Activated T-cell treated with anti-CD3 and anti-CD28 coated beads, Interleukin-2, amount 50 U/mL, for 72 hours (primary cell): ENCODE measurements at places on chromosomes 7 and 10. TPM values are rescaled to one million over a fixed set of nuclear protein-coding genes. Genes with fewer than 3 reads are reported as not detected.

Gene HOXA7
- total RNA-seq, result not detected

Gene HHEX
- 0.67 TPM for total RNA-seq

Gene NCF1
- total RNA-seq, result 1.8 TPM

Gene EMX2
- not detected for total RNA-seq

DNA sequence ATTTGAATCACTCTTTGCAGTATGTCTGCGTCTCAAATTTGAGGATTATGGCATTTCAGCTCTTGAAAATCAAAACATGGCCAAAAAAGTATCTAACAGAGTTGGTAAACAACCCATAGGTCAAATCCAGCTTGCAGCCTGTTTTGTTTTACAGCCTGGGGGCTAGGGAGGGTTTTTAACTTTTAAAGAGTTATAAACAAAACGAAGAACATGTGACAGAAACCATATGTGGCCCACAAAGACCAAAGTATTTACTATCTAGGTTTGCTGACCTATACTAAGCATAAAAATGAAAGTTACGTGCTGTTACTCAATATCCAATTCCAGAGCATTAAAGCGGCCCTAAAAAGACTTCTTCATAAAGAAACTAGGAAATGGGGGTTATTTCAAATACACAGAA is 55.5 kb upstream of the STARD3NL start:
- H3K4me3 ChIP-seq, result no peak overlapping the region
- H3K27me3 ChIP-seq, result peaks cover 24% of the 10 kb centered on the region
- no peaks in the 10 kb centered on the region for H3K4me1 ChIP-seq
- no peaks in the 10 kb centered on the region for H3K36me3 ChIP-seq
- no peak for DNase-seq

GRCh38 chr7:2791390-2791789 is 52.7 kb downstream of the GNA12 start:
- no peak for DNase-seq
- H3K4me1 ChIP-seq, result no peaks in the 10 kb centered on the region
- H3K4me3 ChIP-seq, result no peak overlapping the region
- peaks cover 6% of the 10 kb centered on the region for H3K36me3 ChIP-seq

- H3K36me3 ChIP-seq, result no peaks in the 10 kb centered on the region
- no peaks in the 10 kb centered on the region for H3K27me3 ChIP-seq
- no peak for DNase-seq
- no peak overlapping the region for H3K4me3 ChIP-seq
- H3K27ac ChIP-seq, result no peak overlapping the region
These were observed 114.2 kb upstream of the DGKB start for GRCh38 chr7:15016766-15017165.

DNA sequence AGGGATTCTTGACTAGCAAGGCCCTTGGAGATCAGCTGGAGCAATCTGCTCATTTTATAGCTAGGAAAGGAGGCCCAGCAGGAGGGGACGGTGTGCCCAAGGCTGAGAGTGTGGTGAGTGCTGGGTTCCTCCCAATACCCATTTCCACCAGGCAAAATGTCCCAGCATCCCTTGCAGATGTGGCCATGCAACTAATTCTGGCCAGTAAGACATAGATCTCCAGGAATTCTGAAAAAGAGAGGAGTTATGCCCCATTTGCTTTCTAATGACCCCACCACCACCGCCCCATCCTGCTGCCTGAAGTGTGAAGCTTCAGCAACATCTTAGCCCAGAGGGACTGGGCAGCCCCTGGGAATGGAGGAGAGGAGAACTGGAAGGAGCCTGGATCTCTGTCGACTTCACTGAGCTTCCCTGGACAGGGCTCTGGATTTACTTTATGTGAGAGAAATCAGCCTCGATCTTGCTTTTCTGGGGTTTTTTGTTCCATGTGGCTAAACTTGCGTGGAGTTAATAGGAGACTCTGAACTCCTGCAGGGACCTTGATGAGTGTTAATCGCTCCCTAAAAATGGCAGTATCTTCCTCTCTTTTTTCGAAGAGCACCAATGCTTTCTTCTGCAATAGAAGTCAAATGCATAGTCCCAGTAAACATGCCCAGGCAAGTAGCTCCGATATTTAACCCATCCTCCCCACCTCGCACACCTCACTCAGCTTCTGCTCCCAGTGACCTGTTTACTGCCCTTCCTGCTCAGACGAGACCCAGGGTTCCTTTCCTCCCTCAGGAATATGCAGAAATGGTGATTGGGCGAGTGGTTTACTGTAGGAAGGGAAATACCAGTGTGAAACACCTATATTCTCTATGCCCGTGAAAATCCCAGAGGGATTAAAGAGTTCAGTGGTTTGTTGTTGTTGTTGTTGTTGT is 127.5 kb upstream of the GPR26 start:
- DNase-seq, result no peak
- no peak overlapping the region for H3K27ac ChIP-seq
- H3K27me3 ChIP-seq, result peaks cover 48% of the 10 kb centered on the region
- no peaks in the 10 kb centered on the region for H3K4me1 ChIP-seq
- no peaks in the 10 kb centered on the region for H3K36me3 ChIP-seq

DNA sequence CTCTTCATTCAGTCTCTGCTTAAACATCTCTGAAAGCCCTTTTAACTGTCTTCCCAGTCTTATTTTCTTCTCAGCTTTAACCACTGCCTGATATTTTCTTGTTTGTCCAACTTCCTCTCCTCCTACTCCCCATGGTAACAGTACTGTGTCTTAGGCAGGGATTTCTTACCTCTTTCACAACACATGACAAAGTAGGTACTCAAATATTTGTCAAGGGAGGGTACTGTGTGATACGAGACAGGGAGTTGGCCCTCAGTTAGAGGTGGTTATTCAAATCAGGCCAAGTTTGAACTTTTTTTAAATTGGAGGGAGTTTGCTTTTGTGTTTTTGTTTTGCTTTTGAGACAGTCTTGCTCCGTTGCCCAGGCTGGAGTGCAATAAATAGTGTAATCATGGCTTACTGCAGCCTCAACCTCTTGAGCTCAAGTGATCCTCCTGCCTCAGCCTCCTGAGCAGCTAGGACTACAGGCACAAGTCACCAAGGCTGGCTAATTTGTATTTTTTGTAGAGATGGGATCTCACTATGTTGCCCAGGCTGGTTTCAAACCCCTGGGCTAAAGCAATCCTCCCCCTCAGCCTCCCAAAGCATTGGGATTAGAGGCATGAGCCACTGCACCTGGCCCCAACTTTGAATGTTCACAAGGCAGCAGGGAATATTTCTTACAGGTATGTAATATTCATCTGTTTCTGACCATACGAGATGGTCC is 2.5 kb upstream of the KPNA7 start:
- DNase-seq, result no peak
- H3K27ac ChIP-seq, result no peak overlapping the region
- H3K36me3 ChIP-seq, result no peaks in the 10 kb centered on the region
- no peaks in the 10 kb centered on the region for H3K4me1 ChIP-seq
- H3K27me3 ChIP-seq, result no peaks in the 10 kb centered on the region

GRCh38 chr10:7558036-7558435 is 108.7 kb downstream of the ITIH5 start:
- no peak overlapping the region for H3K4me3 ChIP-seq
- no peak overlapping the region for H3K27ac ChIP-seq
- H3K27me3 ChIP-seq, result no peaks in the 10 kb centered on the region
- H3K36me3 ChIP-seq, result no peaks in the 10 kb centered on the region
- H3K4me1 ChIP-seq, result no peaks in the 10 kb centered on the region
- DNase-seq, result no peak

- peaks cover 18% of the 10 kb centered on the region for H3K4me1 ChIP-seq
- no peak for DNase-seq
- H3K36me3 ChIP-seq, result no peaks in the 10 kb centered on the region
- peaks cover 14% of the 10 kb centered on the region for H3K27me3 ChIP-seq
These were observed 22.8 kb downstream of the CDK14 start for GRCh38 chr7:90618876-90619275.

- H3K36me3 ChIP-seq, result no peaks in the 10 kb centered on the region
- no peak overlapping the region for H3K4me3 ChIP-seq
- H3K4me1 ChIP-seq, result no peaks in the 10 kb centered on the region
- no peaks in the 10 kb centered on the region for H3K27me3 ChIP-seq
These were observed 312.1 kb downstream of the PRKG1 start for GRCh38 chr10:51386248-51386885.

DNA sequence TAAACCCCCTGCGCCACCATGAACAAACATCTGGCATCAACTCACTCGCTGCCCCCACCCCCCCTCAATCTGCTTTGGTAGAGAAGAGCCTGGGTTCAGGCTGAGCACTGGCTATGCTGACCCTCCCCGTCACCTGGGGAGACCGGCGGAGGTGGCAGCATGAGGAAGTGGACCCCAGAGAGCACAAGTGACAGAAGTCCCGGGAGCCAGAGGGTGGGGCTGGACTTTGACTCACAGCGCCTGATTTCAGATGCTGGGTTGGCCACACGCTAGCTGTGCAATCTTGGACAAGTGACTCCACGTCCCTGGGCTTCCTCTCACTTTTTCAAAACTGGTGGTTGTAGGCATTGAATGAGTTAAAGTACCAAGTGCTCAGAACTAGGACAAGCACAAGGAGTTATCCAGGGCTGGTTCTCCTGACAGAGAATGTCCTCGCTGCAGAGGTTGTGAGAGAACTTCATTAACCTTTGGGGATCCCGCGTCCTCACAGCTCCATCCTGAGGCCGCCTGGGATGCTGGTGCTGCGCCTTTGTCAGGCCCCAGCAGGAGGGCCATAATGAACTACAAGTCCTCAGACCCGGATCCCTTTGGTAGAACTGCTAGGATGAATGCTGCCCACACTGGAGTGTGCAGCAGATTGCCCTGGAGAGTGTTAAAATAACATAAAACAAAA is 48.8 kb upstream of the RASGEF1A start:
- H3K4me1 ChIP-seq, result peaks cover under 1% of the 10 kb centered on the region
- DNase-seq, result no peak
- no peak overlapping the region for H3K4me3 ChIP-seq
- no peaks in the 10 kb centered on the region for H3K36me3 ChIP-seq
- H3K27ac ChIP-seq, result no peak overlapping the region

DNA sequence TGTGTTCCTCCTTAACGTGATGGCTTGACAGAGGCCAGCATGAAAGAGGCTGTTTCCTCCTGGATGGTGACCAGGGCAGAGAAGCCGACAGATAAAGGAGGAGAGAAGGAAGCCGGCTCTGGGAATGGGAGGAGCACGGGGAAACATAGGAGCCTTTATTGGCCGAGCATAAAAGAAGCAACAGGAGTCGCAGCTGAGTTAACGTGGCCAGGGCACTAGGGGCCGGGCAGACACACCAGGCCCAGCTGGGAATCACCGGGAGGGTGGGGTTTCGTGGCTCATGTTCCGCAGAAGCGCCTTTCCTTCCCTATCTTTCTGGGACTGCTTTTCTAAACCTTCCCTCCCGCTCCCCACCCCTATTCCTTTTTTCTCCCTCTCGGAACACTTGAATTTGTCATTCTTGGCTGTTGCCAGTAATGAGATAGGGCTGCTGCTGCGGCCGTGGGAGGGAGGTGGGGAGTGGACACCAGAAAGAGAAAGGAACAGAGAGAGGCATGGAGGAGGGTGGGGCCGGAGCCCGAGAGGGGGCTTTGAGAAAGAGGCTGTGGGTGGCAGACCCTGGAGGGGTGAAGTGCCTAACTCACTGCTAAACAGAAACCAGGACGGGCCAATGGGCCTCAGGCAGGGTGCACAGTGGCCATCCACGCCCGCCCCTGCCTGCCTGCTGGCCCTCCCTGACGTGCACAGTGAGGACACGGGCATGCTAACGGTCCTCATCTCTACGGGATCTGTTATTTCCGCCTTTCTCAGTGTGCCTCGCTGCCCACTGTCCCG is 65.2 kb downstream of the COL13A1 start:
- H3K27me3 ChIP-seq, result peaks cover 10% of the 10 kb centered on the region
- no peak for DNase-seq
- no peaks in the 10 kb centered on the region for H3K36me3 ChIP-seq
- no peaks in the 10 kb centered on the region for H3K4me1 ChIP-seq

- no peaks in the 10 kb centered on the region for H3K4me1 ChIP-seq
- H3K27me3 ChIP-seq, result peaks cover 7% of the 10 kb centered on the region
- no peaks in the 10 kb centered on the region for H3K36me3 ChIP-seq
These were observed 121.6 kb downstream of the CREB5 start for GRCh38 chr7:28533731-28534531.

GRCh38 chr7:117076426-117076943 is 123.2 kb downstream of the ST7 start:
- H3K27ac ChIP-seq, result no peak overlapping the region
- H3K36me3 ChIP-seq, result no peaks in the 10 kb centered on the region
- no peak for DNase-seq
- no peak overlapping the region for H3K4me3 ChIP-seq
- no peaks in the 10 kb centered on the region for H3K27me3 ChIP-seq

GRCh38 chr10:59133841-59134593 is 42.4 kb upstream of the PHYHIPL start:
- no peaks in the 10 kb centered on the region for H3K27me3 ChIP-seq
- DNase-seq, result no peak
- H3K4me3 ChIP-seq, result no peak overlapping the region
- no peak overlapping the region for H3K27ac ChIP-seq
- H3K4me1 ChIP-seq, result no peaks in the 10 kb centered on the region

GRCh38 chr10:6843481-6843881 is 263.4 kb upstream of the PRKCQ start:
- H3K27me3 ChIP-seq, result peaks cover 16% of the 10 kb centered on the region
- peak; percentile 4 for DNase-seq
- H3K36me3 ChIP-seq, result no peaks in the 10 kb centered on the region

DNA sequence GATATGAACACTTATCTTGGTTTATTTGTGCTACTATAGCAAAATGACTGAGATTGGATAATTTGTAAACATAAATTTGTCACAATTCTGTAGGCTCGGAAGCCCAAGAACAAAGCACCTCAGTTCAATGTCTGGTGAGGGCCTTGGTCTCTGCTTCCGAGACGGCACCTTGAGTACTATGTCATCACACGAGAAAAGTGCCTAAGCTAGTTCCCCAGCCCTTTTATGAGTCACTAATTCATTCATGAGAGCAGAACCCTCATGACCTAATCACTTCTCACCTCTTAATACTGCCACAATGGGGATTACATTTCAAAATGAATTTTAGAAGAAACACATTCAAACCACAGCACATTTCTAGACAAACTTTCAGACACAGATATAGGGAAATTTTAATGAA is 52.0 kb upstream of the PRSS1 start:
- no peak overlapping the region for H3K27ac ChIP-seq
- peaks cover 40% of the 10 kb centered on the region for H3K4me1 ChIP-seq
- H3K36me3 ChIP-seq, result no peaks in the 10 kb centered on the region
- H3K27me3 ChIP-seq, result no peaks in the 10 kb centered on the region
